Eye (tissue), 1 donor: ENCODE measurements at places on chromosomes 3 and 15.

DNA sequence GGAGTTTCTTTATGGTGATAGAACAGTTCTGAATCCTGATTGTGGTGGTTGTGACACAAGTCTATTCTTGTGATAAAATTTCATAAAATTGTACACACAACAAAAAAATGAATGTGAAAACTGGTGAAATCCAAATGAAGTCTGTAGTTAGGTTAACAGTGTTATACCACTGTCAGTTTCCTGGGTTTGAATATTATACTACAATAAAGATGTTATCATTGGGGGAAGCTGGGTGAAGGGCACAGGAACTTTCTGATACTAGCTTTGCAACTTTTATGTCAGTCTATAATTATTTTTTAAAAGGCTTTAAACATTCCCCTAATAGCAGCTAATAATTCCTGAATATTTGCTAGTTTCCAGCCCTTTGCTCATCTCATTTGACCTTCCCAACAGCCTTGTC is 319.8 kb downstream of the LRTM1 start:
- no peak for DNase-seq

- peak; percentile 82 for DNase-seq
Measured at GRCh38 chr3:58471025-58471887, 20.6 kb upstream of the KCTD6 start.

GRCh38 chr15:56045068-56045748 is 51.8 kb upstream of the NEDD4 start:
- no peak for DNase-seq

GRCh38 chr3:37272741-37273140 is 98.4 kb upstream of the LRRFIP2 start:
- no peak for DNase-seq

- DNase-seq, result no peak
Measured at GRCh38 chr3:195612075-195612800, 28.5 kb upstream of the APOD start.
